ENCODE measurements at places on chromosomes 12 and 14.

GRCh38 chr14:51512316-51512715, 139.4 kb upstream of the FRMD6 start:
- DNase-seq = no peak

GRCh38 chr14:85301506-85301905, 228.4 kb upstream of the FLRT2 start:
- DNase-seq = no peak

GRCh38 chr14:53570411-53571387, 385.9 kb downstream of the BMP4 start:
- DNase-seq = no peak

GRCh38 chr12:113276306-113276705, 55.0 kb downstream of the TPCN1 start:
- no peak for DNase-seq

- DNase-seq = no peak
These were observed 70.5 kb downstream of the EGLN3 start for GRCh38 chr14:33880330-33880729.

GRCh38 chr12:131106349-131106941, 152.7 kb downstream of the ADGRD1 start:
- DNase-seq = no peak

GRCh38 chr12:50747817-50748216, 16.1 kb upstream of the ATF1 start:
- no peak for DNase-seq
